CD4-positive, alpha-beta T cell treated with Interleukin-4 for 1 hour (primary cell): ENCODE measurements at places on chromosomes 3 and 15.

DNA sequence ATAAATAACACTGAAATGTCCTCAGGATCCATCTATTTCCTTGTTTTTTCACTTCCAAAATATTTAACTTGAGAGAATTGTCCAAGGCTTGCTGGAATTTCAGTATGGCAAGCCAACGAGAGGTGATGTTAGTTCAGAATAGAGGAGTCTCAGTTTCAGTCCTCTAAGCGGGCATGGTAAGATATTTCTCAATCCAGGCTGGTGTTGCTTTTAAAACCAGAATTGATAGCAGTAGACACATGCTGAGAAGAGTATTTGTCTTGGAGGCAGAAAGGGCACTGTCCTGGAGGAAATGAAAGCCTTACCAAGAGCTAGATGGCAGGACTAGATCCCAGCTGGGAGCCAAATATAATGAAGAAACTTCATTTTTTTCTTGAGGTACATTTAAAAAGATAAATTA, 23.1 kb downstream of the PHLDB2 start:
- DNase-seq, result no peak

DNA sequence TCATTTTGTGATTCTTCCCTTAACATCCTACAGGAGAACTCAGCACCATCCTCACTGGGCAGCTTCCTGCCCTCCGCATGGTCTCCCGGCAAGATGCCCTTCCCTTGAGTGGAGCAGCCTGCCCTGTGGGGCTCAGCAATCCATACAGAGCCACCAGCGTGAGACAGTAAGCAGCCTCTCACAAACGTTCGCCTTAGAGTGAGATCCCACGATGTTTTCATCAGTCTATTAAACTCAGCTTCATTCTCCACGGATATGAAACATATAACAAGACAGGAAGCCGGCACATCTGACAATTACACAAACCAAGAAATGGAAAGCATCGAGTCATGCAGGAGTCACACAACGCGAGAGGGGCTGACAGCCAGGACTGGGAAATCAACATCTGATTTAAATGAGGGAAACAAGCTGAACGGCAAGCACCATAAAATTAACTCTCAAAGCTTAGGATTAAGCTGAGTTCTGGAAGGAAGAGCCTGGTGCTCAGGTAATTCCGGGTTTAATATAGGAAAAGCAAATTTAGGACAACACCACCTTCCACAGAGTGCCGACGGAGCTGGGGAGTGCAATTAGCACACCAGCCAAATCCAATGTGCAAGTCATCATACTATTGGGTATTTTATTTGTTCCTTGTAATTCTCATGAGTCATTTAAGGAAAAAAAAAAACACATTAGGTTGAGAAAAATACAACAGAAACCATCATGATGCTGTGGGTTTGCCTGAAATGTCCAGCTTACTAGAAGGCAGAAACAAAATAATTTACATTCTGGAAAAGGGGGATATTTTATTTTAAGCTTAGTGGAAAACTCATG, 272.0 kb downstream of the OCA2 start:
- DNase-seq, result no peak

- DNase-seq, result no peak
Measured at GRCh38 chr3:105731686-105732085, 137.1 kb downstream of the CBLB start.

DNA sequence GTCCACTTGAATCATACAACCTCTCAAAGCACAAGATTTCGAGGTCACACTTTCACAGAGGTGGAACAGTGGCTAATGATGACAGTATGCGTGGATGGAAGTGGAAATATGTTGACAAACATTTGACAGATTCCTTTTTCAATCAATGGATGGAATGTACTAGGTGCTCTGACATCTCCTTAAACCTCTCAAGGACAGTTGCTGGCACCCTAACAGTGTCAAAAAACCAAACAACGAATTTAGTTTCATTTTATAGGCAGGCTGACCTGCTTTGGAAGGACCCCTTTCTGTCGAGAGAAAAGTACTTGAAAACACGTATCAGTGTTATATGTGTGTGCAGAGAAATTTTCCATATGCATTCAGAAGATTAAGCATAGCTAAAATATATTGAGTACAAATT, 779.8 kb upstream of the LMCD1 start:
- no peak for DNase-seq

- no peak for DNase-seq
Measured at GRCh38 chr15:63384906-63385305, 3.3 kb upstream of the CA12 start.

GRCh38 chr3:32583708-32584107, 13.1 kb upstream of the DYNC1LI1 start:
- DNase-seq, result no peak
